Kasumi-1 (cell line): ENCODE measurements at places on chromosomes 7 and 10.

GRCh38 chr7:111835066-111835465, 272.8 kb upstream of the IMMP2L start:
- DNase-seq = no peak

DNA sequence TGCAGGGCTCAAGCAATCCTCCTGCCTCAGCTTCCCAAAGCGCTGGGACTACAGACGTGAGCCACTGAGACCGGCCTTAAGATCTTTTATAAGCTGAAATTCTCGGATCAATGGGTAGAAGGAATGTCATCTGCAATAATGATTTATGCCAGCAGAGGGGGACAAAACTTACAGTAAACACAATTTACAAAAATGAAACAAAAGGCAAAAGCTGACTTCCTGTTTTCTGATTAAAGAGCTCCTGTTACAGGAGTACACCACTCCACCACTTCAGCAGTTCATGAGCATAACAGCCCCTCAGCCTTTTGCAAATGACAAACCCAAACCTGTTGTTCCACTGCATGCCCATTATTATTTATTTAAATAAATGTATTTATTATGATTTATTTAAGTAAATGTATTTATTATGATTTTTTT, 88.5 kb upstream of the ATP6V0A4 start:
- peak; percentile 97 for DNase-seq

GRCh38 chr7:130853503-130854279, 119.7 kb upstream of the KLF14 start:
- DNase-seq = no peak

DNA sequence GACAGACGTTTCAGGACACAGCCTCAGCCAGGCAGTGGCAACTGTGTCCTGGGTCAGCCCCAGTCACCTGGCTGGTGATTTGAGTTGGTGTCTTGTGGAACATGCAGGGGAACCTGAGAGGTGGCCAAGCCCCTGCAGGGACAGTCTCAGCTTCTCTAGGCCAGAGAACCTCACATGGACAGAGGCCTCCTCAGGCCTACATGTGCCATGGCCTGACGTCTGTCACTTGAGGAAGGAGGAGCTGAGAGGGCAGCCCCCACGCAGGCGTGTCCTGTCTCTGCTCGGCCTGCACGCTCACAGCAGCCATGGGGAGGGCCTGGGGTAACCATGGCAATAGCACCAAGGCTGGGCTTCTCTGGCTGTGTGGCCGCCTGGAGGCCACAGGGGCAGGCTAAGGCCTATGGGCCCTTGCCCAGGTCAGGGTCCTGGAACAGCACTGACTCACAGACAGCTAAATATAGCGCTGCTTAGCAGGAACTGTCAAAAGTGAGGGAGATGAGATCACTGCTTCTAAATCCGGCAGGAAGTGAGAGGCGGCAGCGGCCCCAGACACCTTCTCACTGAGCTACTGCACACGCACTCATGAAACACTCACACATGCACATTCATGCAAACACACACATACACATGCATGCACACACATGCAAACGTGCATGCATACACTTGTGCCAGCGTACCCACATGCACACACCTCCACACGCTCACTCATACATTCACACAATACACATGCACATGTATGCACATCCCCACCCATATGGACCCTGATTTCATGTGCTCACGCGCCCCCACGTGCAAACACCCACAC, 57.0 kb downstream of the YKT6 start:
- DNase-seq = peak; percentile 93

DNA sequence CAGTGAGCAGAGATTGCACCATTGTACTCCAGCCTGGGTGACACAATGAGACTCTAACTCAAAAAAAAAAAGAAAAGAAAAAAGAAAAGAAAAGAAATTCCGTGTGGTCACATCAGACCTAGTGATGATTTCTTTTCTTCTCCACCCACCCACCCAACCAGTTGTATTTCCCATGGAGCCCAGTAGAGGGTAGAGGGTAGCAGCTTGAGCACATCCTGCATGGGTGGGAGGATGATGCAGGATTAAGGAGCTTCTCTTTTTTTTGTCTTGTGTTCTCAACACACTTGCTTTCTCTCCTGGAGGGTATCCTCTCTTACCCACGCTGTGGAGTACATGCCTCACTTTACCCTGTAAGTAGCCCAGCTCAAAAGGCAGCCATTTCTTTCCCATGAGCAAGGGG, 118.6 kb upstream of the CARD11 start:
- peak; percentile 28 for DNase-seq

- peak; percentile 69 for DNase-seq
Measured at GRCh38 chr7:123749537-123749857, 694 bp upstream of the WASL start.
